ENCODE measurements at places on chromosomes 3 and 15. TPM values are rescaled to one million over a fixed set of nuclear protein-coding genes. Genes with fewer than 3 reads are reported as not detected.

GRCh38 chr3:8762607-8763377, 6.6 kb downstream of the OXTR start:
- H3K4me1 ChIP-seq, result peaks cover 29% of the 10 kb centered on the region
- DNase-seq, result no peak

Gene CNTN3
- 0.24 TPM for total RNA-seq

Gene SLC22A13
- not detected for total RNA-seq

- peaks cover 6% of the 10 kb centered on the region for H3K4me1 ChIP-seq
- DNase-seq, result no peak
- no peak overlapping the region for H3K4me3 ChIP-seq
- H3K36me3 ChIP-seq, result no peaks in the 10 kb centered on the region
- H3K27ac ChIP-seq, result no peak overlapping the region
- no peaks in the 10 kb centered on the region for H3K27me3 ChIP-seq
Observed at GRCh38 chr15:98676586-98677270, 28.4 kb downstream of the IGF1R start.

DNA sequence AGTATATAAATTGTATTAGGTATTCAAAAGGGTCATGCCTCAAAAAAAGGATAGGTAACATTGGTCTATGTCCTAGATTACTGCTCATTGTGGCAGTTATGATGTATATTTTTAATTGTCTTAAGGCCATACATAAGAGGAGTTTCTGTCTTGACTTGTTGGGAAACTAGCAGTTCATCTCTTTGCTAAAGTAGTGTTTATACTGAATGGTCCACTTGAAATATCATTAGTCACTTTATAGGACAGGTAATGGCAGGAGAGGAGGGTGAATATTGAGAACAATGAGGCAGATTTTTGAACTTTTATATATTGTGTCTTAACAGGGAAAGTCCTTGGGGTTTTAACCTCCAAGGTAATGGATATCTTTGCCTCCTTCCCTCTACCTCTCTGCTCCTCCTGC, 58.4 kb downstream of the TP63 start:
- no peaks in the 10 kb centered on the region for H3K36me3 ChIP-seq
- no peak overlapping the region for H3K27ac ChIP-seq
- DNase-seq, result no peak
- no peaks in the 10 kb centered on the region for H3K27me3 ChIP-seq
- no peak overlapping the region for H3K4me3 ChIP-seq
